ENCODE measurements at places on chromosomes 11 and 22.
A peak's percentile ranks its signal among the peaks of the same experiment; 100 is the strongest.

- no peak for DNase-seq
Measured at GRCh38 chr11:79441461-79441875, 638 bp upstream of the TENM4 start.

DNA sequence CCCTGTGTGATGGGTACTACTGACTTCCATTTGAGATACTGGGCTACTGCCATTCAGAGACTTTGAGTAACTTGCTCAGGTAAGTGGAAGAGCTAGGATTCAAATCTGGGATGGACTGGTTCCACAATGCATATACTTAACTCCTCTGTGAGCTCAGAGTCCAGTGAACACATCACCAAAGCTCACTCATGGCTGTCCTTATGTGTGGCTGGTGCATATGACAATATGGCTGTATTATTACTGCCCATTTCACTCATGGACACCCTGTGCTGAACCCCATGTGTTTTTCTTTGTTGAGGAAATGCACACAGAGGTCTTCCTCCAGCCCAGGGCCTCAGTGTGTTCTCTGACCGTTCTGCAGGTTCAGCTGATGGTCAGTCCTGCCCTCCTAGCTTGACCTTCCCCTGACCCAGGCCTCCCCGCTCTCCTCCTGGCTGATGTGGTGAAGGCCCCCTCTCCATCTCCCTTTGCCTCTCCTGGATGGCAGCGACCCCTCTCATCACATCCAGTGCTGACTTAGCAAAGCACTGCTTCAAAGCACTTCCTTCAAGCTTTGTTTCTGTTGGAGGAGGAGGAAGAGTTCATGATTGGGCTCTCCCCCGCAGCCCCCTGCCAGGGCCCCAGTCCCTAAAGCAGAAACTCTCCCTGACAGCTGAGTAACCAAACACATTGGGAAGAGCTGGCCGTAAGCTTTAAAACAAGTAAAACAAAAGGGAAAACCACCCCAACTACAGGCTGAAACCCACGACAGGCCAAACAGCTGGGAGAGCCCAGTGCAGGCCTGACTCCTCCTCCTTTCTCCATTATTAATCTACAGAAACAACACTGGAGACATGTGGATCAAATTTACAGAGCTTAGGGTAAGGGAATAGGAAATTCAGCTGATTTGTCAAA lies 101.2 kb downstream of the NAT10 start:
- peak; percentile 65 for DNase-seq

GRCh38 chr22:20227363-20227762 lies 40.8 kb downstream of the RTN4R start:
- no peak for DNase-seq

DNA sequence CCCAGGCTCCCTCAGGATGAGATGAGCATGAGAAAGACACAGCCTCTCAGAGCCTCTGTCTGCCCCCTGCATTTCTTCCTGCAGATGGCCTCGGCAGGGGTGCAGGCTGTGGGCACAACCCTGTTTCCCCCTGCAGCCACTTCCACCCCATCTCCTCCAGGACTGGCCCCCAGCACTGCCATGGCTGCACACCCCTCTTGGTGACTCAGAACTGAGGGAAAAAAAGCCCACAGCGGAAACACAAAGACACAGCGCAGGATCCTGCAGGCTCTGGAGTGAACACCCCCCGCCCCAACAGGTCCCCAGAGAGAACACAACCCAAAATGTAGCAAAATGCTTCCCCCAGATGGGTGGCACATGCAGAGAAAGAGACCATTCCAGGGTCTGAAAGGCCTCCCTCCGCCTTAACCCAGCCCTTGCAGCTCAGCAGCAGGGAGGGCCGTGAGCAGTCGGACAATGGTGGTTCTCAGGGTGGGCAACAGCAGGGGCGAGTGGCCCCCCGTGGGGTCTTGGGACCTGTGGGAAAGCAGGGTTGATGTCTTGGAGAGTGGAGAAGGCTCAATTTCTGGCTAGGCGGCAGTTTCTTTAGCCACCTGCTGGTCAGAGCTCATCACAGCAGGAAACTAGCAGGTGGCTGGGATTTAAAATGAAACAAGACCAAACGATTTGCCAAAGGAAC lies 8.0 kb downstream of the TUBGCP6 start:
- DNase-seq = no peak

GRCh38 chr11:60933416-60934123 lies 9.3 kb downstream of the TMEM132A start:
- DNase-seq = no peak

- DNase-seq = no peak
Measured at GRCh38 chr11:3224401-3225057, 5.9 kb upstream of the MRGPRG start.

DNA sequence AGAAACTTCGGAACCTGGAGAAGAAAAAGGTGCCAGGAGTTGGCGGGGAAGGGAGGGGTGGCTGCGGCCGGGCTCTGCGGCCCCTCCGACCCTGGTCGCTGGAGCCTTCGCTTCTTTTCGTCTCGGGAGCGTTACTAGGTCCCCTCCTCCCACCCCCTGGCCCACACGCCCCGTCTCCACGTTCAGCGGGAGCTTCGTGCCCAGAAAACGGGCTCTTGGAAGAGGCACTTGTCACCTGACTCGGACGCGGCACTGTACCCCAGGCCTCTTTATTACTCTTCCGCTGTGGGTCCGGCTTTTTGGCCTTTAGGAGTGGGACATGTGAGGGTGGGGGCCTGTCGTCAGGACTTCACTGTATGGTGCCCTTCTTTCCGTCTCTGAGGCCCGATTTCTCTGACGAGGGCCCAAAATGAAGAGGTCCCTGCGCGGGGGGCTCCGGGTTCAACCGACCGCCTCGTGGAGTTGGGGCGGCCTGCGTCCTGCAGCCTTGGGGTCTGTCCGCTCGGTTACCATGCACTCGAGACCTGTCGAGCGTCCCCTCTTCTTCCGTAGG lies 1.2 kb downstream of the CAPRIN1 start:
- peak; percentile 77 for DNase-seq

- peak; percentile 81 for DNase-seq
Measured at GRCh38 chr22:41285441-41285819, 557 bp downstream of the RANGAP1 start.

DNA sequence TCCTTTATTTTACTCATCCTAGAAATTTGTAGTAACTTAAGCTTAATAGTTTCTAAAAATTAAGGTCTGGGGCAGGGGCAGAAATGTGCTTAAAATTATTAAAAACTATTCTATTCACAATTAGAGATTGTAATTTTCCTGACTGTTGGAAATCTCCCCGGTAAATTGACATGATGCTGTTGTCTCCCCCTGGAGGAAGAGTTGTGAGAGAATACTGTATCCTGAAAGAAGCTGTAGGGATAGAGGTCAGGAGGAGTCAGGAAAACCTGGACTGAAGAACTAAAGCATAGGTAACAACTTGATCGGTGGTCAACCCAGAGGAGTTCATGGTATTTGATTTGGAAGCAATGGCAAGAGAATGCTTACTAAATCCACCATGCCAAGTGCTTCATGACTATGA lies 16.2 kb upstream of the ESAM start:
- DNase-seq = no peak

DNA sequence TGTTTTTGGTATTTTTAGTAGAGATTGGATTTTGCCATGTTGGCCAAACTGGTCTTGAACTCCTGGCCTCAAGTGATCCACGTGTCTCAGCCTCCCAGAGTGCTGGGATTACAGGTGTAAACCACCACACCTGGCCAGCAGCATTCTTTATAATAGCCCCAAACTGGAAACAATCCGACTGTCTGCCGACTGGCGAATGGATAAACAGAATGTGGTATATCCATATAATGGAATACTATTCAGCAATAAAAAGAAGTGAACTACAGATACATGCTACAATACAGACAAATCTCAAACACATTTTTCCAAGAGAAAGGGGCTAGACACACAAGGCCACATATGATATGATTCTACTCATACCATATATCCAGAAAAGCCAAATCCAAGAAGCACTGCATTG lies 151.3 kb downstream of the ST3GAL4 start:
- DNase-seq = no peak

- DNase-seq = peak; percentile 58
Measured at GRCh38 chr11:104151404-104152204, 12.3 kb downstream of the PDGFD start.

DNA sequence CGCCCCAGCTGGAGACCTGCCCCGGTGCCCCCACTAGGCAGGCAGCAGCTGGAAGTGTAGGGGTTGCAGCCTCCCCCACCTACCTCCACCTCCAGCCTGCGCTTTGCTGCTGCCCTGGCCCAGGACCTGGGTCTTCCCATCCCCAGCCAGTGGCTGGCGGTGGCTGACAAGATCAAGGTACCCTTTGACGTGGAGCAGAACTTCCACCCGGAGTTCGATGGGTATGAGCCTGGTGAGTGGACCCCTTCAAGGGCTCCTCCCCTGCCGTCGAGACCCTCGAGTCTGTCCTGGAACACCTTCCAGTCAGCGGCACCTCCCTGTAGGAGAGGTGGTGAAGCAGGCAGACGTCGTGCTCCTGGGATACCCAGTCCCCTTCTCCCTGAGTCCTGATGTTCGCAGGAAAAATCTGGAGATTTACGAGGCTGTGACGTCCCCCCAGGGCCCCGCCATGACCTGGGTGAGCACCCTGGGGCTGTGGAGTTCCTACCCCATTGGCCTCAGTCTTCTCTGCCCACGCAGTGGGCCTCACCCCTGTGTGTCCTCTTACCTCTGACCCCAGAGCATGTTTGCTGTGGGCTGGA lies 4.4 kb downstream of the PGGHG start:
- no peak for DNase-seq

GRCh38 chr11:72439455-72439854 lies 5.1 kb upstream of the CLPB start:
- DNase-seq = no peak

DNA sequence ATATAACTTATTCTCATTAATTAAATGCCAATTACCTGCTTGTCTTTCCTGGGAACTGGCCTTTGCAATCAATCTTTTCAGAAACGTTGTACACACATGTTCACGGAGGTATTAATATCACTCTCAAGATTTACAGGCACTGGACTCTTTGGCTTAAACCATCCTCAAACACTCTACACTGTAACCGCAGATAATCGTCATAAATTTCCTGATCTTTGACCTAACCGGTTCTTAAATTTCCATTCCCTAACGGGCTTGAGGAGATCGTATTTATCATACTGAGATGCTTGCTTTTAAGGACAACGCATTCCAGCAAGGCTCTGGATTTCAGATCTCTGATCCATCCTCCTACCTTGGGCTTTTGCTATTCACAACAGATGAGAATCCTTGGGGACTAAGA lies 72.8 kb downstream of the ARL14EP start:
- no peak for DNase-seq

- DNase-seq = no peak
Measured at GRCh38 chr22:27223317-27224177, 566.2 kb downstream of the MIAT start.

DNA sequence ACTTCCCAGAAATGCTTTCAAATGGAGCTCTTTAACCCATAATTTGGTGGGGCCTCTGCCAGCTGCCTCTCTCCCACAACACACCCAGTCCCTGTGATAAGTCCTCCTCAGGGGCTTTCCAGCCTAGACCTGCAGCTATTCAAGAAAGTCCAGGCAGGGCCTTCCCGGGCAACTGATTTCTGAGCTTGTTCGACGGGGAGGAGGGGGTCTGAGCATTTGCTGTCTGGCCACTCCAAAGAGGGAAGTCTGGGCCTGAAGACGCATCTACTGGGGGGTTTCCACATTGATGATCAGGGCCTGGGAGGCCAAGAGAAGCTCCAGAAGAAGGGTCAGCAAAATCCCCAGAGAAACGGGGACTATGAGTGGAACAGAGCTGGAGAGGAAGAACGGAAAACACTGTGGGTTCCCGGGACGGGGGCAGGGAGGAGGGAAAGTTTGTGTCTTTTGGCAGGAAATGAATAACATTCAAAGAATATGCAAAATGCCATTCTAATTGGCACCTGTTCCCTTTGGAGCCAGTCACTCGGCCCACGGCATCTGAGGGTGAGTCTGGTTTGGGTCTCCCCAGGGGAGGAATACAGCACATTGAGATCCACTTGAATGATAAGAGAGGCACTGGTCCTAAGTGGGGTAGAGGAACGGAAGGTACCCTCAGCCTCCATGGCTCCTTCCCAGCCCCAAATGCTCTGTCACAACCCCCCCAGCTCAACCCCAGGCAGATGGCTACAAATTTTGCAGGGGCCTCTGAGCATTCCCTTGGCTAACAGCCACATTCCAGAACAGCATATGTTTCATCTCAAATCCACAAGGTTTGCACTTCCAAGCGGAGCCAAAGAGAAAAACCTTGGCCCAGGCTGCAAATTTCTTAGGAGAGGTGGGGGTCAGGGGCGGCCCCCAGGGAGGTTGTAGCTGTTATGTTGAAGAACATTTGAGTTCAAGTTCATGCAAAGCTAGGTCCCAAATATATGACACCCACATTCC lies 72.0 kb downstream of the RPUSD4 start:
- DNase-seq = peak; percentile 72

DNA sequence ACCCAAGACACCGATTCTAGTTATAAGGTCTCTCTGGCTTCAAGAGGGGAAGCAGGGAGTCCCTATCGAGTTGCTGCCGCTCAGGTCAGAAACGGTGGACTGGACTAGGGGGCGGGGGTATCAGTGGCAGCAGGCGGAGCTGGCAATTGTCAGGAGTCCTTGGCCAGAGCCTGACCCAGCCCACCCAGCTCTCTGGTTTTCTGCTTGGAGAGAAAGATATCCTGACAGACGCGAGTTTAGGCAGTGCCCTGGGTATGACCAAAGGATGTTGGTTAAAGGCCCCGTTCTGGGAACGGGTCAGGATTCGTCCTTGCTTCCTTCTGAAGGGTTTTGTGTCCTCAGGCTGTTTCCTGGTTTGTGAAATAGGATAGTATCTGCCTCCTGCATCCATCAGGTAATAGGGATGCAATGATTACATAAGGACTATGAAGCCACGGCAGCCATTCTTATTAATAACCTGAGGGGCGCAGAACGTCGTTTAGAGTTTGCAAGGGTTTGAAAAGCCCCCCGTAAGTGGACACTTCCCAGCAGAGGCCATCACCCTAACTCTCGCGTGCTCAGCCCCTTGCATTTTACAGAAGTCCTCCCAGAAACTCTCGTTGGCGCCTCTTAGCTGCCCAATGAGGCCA lies 700 bp upstream of the DEPDC5 start:
- no peak for DNase-seq

DNA sequence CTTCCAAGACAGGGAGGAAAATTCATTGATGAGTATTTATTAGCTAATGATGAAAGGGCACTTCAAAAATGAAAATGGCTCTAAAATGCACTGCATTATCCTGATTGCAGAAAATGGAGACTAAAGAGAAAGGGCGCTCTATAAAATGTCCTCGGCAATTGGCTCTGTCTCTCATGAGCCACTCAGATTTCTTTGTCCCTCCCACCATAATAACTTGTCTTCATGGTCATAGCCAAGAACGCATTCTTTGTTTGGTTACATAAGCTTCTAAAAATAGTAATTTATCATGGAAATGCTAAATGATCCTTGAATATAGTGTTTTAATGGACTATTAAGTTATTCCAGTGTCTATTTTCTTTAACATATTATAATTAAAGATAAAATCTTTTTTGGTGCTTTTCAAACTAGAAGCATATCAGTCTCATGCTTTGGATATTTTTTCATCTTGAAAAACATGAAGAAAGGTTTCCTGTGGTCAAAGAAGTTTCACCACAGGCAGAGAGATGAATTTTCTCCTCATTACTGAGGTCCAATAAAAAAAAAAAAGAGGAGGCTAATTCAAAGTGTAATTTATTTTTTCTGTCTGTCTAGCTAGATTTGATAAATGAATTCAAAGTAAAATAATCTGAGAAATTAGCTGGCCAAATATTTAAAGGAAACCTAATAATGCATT lies 238.1 kb upstream of the BLID start:
- DNase-seq = no peak
